ENCODE measurements at places on chromosomes 16 and 17. TPM values are rescaled to one million over a fixed set of nuclear protein-coding genes. Genes with fewer than 3 reads are reported as not detected.

DNA sequence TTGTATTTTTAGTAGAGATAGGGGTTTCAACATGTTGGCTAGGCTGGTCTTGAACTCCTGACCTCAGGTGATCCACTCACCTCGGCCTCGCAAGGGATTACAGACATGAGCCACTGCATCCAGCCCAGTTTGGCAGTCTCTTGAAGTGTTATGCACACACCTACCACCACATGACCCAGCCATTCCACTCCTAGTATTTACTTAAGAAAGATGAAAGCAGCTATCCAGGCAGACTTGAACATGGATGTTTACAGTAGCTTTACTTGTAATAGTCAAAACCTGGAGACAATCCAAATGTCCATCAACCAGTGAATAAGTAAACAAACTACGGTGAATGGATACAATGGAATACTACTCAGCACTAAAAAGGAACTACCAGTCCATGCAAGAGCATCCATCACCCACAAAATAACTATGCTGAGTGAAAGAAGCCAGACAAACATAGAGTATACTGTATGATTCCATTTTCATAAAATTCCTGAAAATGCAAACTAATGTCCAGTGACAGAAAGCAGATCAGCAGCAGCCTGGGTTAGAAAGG is 37.8 kb upstream of the RASD1 start:
- H3K27ac ChIP-seq = no peak overlapping the region
- no peak for DNase-seq
- no peak overlapping the region for H3K4me3 ChIP-seq
- H3K4me1 ChIP-seq = no peaks in the 10 kb centered on the region

- no peaks in the 10 kb centered on the region for H3K4me1 ChIP-seq
- no peak overlapping the region for H3K4me3 ChIP-seq
- DNase-seq = no peak
- no peaks in the 10 kb centered on the region for H3K36me3 ChIP-seq
Measured at GRCh38 chr16:77328274-77328673, 106.6 kb downstream of the ADAMTS18 start.

- peaks cover 10% of the 10 kb centered on the region for H3K36me3 ChIP-seq
- DNase-seq = no peak
- H3K27me3 ChIP-seq = no peaks in the 10 kb centered on the region
Measured at GRCh38 chr16:57993897-57994296, 6.6 kb downstream of the ZNF319 start.

TBC1D3I gene
- 0.20 TPM for total RNA-seq

DNA sequence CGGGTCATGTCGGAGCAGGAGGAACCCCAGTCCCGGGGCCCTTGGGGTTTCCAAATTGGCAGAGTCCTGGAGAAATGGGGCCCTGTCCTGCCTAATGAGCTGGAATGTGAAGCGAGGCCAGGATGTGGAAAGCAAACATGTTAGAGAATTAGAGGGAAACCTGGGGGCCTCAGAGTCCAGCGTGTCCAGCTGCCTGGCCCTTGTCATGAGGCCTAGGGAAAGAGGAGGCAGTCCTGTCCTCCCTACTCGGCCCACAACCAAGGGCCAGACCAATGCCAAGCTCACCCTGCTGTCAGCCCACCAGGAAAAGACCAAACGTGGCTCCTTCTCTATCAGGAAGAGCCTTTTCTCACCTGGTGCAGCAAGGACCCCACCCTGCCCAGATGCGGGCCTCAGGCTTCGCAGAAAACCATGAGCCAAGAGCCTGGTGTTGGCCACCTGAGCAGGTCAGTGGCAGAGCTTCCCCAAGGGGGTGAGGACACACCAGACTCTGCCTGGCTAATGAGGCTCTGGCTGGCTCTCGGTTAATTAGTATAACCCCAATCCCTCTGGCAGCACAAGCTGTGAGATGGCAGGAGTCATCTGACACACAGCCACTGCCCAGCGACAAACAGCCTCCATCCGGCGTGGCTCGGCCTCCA is 10.1 kb downstream of the TEKT5 start:
- H3K4me1 ChIP-seq = no peaks in the 10 kb centered on the region
- no peaks in the 10 kb centered on the region for H3K27me3 ChIP-seq
- no peak overlapping the region for H3K27ac ChIP-seq
- DNase-seq = no peak
- H3K36me3 ChIP-seq = no peaks in the 10 kb centered on the region

ABCC6 gene
- not detected for total RNA-seq

DNAAF8 gene
- 0.31 TPM for total RNA-seq

DNA sequence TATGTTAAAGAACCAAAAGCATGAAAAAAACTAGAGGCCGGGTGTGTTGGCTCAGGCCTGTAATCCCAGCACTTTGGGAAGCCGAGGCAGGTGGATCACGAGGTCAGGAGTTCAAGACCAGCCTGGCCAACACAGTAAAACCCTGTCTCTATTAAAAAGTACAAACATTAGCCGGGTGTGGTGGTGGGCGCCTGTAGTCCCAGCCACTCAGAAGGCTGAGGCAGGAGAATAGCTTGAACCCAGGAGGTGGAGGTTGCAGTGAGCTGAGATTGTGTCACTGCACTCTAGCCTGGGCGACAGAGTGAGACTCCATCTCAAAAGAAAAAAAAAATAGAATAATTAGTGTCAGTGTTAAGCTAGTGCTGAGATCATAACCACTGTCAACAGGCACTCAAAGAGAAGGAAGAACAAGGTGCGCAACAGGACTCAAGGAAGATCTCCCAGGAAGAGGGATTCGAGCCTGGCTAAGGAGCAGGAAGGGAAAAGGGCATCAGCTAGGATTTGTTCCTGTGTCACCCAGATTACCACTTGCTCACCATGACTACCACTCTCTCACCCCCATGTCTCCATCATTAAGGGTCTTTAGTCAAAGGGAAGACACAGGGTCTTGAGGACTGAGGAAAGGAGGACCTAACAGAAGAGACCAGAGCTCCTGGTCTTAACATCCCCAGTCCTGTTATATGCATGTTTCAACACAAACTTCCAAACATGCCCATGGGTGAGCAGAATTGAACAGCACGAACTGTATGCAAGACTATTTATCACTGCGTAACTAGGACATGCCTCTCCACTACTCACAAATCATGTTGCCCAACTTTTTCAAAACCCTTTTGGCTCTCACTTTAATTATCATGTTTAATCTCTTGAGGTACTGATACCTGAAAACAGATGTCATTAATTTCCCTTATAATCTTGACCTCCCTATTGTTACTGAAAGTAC is 88.3 kb upstream of the PLEKHM1 start:
- peaks cover 28% of the 10 kb centered on the region for H3K4me1 ChIP-seq
- no peak overlapping the region for H3K4me3 ChIP-seq
- H3K27ac ChIP-seq = no peak overlapping the region
- no peak for DNase-seq
- no peaks in the 10 kb centered on the region for H3K27me3 ChIP-seq

DNA sequence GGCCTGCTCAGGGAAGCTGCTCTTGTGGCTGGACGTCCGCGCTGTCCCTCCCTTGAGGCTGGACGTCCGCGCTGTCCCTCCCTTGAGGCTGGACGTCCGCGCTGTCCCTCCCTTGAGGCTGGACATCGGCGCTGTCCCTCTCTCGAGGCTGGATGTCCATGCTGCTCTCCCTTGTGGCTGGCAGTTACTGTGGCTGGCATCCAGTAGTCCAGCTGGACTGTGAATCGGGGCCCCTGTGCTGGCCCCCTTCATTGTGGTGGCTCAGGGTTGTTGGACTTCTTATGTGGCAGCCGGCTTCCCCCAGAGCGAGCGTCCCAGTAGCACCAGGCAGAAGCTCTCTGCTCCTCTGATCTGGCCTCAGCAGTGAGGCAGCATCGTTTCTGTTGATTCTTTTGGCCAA is 141.5 kb downstream of the IRF8 start:
- H3K4me3 ChIP-seq = no peak overlapping the region
- no peaks in the 10 kb centered on the region for H3K27me3 ChIP-seq
- peaks cover 13% of the 10 kb centered on the region for H3K4me1 ChIP-seq
- DNase-seq = no peak
- no peak overlapping the region for H3K27ac ChIP-seq

GRCh38 chr17:69064001-69064400 is 3.3 kb upstream of the ABCA9 start:
- H3K36me3 ChIP-seq = no peaks in the 10 kb centered on the region
- H3K4me1 ChIP-seq = no peaks in the 10 kb centered on the region
- H3K4me3 ChIP-seq = no peak overlapping the region
- no peaks in the 10 kb centered on the region for H3K27me3 ChIP-seq
- DNase-seq = no peak

TM4SF5 gene
- total RNA-seq = not detected

SPATA32 gene
- 0.15 TPM for total RNA-seq

DNA sequence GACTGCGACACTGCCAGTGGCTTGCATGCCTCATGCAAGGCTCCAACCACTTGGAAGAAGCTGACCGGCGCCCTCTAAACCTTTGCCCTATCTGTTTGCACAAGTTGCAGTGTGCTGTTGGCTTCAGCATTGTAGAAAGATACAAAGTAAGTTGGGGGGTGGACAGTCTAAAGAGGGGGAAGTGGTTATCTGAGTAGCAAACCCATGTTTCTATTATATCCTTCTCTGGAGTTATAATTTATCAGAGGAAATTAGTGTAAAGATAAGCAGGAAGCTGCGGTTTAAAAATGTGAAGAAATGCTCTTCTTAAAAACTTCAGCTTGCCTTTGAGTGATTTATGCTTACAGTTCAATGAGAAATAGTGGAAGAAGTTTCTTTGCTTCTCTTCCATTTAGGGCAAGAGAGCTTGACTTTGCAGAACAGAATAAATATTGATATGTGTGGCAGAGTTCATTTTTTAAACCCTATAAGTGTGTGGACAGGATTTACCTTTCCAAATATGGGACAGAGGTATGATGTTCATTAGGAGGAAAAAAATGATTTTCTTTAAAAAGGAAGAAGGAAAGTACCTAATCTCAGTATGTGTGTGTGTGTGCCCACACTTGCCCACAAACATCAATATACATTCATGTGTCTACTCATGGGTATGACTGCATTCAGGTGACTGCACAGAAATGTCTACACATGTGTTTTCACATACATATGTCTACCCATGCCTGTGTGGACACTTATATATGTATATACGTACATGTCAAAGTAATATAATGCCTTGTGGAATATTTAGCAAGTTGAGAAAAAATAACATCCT is 8.1 kb downstream of the AMZ2 start:
- no peaks in the 10 kb centered on the region for H3K27me3 ChIP-seq
- no peak for DNase-seq
- H3K4me3 ChIP-seq = peak overlapping the region; percentile 38

DNA sequence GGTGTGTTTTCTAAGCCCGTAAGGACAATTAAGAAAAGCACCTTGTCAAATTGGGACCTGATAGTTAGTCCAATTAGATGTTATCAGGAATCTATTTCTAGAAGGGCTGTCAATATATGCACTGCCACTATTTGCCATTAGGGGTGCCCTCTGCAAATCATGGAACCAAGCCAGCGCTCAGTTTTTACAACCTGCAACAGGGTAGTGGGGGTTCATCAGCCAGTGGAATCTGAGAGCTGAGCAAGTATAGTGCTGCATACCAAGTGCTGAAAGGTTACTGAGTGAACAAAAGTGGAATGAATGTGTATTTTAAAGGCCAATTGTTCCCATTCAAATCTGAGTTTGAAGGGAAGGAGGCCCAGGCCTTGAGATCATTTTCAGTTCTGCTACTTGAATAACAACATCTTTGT is 10.4 kb downstream of the PRR11 start:
- H3K27me3 ChIP-seq = no peaks in the 10 kb centered on the region
- H3K4me3 ChIP-seq = no peak overlapping the region
- peak; percentile 11 for DNase-seq
- H3K27ac ChIP-seq = no peak overlapping the region
- H3K36me3 ChIP-seq = no peaks in the 10 kb centered on the region

GPR142 gene
- total RNA-seq = not detected

BORCS6 gene
- 8.8 TPM for total RNA-seq

ALOXE3 gene
- not detected for total RNA-seq

DNA sequence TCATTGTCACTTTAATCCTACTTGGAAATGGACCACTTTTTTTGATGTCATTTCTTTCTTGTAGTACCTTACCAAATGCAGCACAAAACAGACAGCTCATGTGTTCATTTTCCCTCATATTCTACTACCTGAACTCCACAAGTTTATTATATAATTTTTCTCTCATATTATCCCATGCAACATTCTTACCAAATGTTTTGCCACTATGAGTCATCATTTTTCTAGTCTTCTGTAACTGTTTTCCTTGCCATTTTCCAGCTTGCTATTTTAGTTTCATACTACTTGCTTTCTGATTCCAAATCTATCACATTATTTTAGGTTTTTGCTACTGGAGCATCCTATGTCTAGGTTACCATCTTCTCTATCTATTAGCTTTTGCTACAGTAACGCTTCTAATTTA is 332.7 kb downstream of the ZFHX3 start:
- H3K4me3 ChIP-seq = no peak overlapping the region
- no peak for DNase-seq
- H3K36me3 ChIP-seq = no peaks in the 10 kb centered on the region
- no peaks in the 10 kb centered on the region for H3K4me1 ChIP-seq
- H3K27ac ChIP-seq = no peak overlapping the region
- H3K27me3 ChIP-seq = no peaks in the 10 kb centered on the region

- DNase-seq = peak; percentile 72
- H3K27ac ChIP-seq = peak overlapping the region; percentile 46
- peaks cover 1% of the 10 kb centered on the region for H3K36me3 ChIP-seq
- peak overlapping the region; percentile 50 for H3K4me3 ChIP-seq
- no peaks in the 10 kb centered on the region for H3K27me3 ChIP-seq
Measured at GRCh38 chr17:82859431-82860403, 19.9 kb upstream of the ZNF750 start.

DNA sequence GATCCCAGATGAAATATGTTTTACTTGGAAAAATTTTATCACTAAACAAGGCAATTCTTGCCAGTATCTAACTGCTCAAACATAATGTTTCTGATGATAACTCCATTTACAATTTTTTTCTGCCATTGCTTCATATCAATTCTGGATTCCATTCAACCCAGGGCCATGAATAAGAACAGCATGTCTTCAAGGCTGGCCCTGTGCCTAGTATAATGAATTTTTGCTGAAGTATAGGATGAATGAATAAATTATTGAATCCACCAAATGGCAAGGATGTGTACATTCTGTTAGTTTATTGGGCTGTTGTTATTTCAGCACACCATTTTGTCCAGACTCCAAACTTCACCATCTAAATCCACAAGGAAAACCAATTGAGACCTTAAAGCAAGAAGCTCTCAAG is 414.7 kb downstream of the HS3ST3B1 start:
- no peaks in the 10 kb centered on the region for H3K4me1 ChIP-seq
- H3K27me3 ChIP-seq = no peaks in the 10 kb centered on the region
- no peak overlapping the region for H3K4me3 ChIP-seq
- H3K27ac ChIP-seq = no peak overlapping the region
- no peaks in the 10 kb centered on the region for H3K36me3 ChIP-seq
- DNase-seq = no peak

ALOX15B gene
- not detected for total RNA-seq

DHX58 gene
- 9.7 TPM for total RNA-seq

Data from CD8-positive, alpha-beta memory T cell (primary cell).